ENCODE measurements at places on chromosomes 3 and 15.
A peak's percentile ranks its signal among the peaks of the same experiment; 100 is the strongest.

DNA sequence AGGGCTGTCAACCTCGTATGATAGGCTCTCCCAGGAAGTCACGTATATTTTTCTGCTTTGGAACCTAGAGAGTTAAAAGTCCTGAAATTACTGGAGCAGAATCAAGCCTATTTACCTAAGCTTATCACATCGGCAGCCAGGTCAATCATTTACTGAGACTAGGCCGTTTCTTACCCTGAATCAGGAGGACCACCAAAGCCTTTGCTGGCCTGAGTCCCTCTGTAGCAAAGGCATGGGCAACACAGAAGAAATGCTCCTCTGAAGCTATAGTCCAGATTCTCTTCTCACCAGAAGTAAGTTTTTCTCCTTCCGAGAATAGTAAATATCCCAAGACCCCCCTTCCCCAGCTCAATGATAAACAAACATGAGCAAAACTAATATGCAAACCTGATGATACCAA lies 125.9 kb upstream of the PHLDB2 start:
- no peak for DNase-seq

DNA sequence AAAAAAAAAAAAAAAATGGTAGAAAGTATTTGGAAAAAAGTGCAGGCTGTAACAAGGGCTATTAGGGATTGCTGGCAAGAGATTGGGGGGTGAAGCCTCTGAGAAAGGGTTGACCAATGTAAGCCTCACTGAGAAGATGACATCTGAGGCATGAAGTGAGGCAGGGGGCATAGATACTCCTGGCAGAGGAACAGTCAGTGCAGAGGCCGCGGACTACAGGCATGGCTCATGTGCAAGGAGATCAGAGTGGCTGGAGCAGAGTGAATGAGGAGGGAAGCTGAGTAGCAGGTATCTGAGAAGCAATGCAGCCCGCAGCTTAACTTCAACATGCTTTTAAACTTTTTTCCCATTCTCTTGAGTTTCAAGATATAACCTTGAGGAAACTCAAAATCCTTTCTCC lies 5.4 kb downstream of the FBXL22 start:
- no peak for DNase-seq

GRCh38 chr3:134447351-134447750 lies 38.4 kb downstream of the ANAPC13 start:
- DNase-seq, result no peak

DNA sequence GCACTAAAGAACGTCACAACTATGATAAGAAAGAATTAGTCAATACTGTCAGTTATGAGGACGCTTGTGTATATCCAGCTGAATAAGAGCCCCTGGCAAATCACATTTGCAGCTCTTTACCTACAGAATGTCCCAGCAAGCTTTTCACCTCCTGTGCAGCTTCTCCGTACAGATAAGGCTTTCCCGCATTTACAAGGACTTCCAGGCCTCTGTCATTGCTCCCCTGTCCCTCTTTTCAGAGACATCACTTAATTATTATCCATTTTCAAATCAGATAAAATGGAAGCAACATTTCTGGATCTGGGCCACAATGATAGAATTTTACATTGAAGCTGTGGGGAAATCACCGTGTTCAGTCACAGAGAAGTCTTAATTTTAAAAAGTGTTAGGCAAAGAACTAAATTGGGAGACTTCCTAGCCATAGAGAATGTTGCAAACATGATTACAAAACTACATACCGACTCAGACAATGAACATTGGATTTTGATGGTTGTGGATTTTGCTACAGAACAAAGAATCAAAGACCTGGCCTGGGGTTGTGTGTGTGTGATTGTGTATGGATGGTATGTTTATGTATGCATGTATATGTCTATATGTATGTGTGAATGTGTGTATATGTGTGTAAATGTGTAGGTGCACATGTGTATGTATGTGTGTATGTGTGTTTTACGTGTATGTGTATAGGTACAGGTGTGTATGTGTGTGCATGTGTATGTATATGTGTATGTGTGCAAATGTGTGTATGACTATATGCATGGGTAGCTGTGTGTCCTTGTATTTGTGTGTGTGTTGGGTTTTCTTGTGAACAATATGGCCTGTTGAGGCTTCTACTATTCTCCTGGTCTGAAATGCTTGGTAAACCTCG lies 41.5 kb downstream of the MGLL start:
- no peak for DNase-seq

DNA sequence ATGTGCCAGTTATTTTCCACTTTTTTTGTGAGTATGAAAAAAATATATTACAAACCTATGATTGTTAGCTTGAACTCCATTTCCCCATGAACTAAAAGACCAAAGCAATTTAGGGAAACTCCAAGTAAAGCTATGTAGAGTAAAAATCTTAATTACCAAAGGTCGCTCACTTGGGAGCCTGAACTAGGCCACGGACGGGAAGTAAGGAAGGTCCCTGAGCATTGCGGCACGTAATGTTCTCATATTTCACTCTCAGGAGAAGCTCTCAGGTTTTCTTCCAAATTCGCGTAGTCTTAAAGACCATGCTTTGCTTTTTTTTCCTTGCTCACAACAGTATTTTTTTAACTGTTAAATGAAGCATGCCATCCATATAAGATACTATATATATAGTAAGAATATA lies 215.3 kb upstream of the RARB start:
- DNase-seq, result no peak

DNA sequence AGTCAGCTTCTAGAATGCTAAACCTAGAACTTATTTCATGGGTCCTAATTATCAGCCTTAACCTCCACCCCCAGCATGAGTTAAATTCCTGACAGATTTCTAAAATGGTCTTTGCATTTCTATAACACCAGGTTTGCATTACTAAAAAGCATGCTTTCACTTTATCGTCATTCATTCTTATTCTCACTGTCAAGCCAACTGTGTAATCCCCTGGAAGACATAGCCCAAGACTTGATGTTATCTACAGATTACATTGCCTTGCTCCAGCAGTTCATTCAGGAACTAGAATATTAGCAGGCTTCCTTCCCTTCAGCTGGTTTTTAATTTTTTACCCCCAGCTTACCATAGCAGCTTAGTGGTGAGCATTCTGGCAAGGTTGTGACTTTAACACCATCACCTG lies 184.0 kb downstream of the SLCO3A1 start:
- DNase-seq, result no peak

- DNase-seq, result no peak
Measured at GRCh38 chr3:15289661-15290060, 42.7 kb downstream of the SH3BP5 start.

- DNase-seq, result peak; percentile 3
Measured at GRCh38 chr15:66115568-66116206, 137.9 kb downstream of the MEGF11 start.

- no peak for DNase-seq
Measured at GRCh38 chr3:44337248-44337785, 1.2 kb upstream of the TCAIM start.

- DNase-seq, result no peak
Measured at GRCh38 chr15:24729760-24730159, 54.2 kb downstream of the NPAP1 start.

- no peak for DNase-seq
Measured at GRCh38 chr3:172647823-172648222, 63.0 kb downstream of the NCEH1 start.

DNA sequence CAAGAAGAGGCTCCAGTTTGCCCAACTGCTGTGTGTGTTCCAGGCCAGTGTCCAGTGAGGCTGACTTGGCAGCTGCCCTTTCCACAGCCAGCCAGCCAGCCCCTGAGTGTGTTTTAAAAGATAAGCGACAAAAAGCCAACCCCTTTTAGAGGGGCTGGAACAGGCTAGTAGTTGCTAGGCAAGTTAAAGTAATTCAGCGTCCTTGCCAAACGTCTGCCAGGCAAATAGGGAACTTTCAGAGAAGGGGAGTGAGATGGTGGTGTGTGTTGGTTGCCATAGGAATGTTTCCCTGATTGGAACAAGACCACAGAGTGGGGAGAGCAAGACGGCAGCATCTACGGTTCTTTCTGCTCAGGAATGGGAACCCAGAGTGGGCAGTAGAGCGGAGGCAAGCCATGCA lies 86.3 kb downstream of the TMEM108 start:
- DNase-seq, result no peak

DNA sequence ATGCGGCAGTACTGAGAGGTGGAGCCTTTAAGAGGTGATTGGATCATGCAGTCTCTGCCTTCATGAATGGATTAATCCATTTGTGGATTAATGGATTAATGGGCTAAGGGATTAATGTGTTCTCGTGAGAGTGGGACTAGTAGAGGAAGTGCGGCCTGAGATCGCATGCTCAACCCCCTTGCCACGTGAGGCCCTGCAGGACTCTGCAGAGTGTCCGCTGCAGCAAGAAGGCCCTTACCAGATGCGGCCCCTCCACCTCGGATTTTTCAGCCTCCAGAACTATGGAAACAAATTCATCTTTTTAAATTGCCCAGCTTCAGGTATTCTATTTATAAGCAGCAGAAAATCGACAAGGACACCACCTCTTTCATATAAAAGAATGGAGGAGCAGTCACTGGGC lies 148.8 kb downstream of the TPRA1 start:
- DNase-seq, result no peak

- no peak for DNase-seq
Measured at GRCh38 chr3:53837331-53837730, 8.9 kb downstream of the CHDH start.

DNA sequence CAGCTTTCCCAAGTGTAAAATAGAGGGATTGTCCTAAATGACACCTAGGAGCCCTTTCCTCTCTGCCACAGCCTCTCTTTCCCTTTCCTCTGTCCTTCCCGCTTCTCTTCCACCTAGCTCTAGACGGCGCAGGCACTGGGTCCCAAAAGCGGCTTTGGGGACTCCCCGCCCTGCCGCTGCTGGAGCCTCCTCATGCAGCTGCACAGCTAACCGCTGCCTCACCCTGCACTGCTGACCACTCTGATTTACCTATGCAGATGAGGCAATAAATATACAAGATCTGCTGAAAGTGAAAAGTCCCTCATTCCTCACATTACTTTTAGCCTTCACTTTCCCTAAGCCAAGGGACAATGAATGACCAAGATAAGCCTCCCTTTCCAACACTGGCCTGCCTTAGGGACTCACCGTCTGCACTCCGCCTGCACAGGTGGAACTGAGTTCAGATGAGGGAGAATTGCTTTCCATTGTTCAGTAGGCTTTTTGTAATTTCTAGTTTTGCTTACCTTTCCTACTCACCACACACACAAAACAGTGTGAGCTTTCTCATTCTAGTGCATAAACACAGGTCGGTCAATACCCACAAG lies 197.5 kb upstream of the BCL6 start:
- DNase-seq, result no peak

GRCh38 chr3:198071602-198072287 lies 111.7 kb downstream of the LMLN start:
- peak; percentile 33 for DNase-seq

DNA sequence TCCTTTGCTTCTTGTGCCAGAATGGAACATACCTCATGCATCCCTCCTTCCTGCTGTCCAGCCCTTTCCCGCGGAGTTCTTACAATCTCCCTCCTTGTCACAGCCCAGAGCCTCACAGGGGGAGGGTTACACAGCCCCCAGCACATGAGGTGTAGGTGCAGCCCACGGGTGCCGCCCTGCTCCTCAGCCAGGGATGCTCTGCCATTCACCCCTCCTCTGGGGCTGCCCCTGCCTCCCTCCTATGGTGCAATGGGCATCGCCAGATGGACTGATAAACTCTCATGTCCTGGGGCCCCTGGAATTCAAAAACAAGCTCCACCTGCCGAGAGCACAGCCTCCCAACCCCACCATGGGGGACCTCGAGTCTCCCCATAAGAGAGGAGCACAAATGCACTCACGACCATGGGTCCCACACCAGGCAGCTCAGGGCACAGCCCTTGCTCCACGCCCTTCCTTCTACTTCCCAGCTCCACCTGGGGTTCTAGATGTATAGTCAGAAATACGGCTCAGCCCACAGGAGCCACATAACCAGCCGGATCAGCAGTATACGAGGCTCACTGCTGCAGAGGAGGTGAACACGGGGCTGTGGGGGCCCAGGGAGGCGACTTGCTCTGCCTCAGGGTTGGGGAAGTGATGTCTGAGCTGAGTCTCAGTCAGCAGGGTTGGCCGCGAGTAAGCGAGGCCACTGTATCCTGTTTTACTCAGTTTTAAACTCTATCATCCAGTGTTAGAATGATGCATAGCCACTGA lies 269.7 kb upstream of the LYSMD4 start:
- DNase-seq, result no peak

GRCh38 chr3:155194973-155195957 lies 98.2 kb downstream of the STRIT1 start:
- DNase-seq, result no peak

GRCh38 chr3:180693656-180694055 lies 14.4 kb upstream of the CCDC39 start:
- no peak for DNase-seq

DNA sequence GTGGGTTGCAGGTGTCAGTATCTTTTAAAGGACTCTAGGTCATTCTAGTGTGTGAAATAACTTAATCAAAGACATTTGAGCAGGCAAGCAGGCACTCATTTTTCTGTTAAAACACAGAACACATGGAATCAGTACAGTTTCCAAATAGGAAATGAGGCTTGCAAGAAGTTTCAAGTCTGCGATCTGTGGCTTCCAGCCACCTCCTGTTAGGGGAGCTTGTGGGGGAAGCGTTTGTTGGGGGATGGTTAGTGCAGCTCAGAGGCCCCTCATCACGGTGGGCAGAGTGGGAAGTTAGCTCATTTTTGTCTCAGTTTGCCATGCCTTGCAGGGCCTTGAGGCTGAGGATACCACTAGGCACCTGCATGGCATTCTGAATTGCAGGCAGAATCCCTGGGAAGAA lies 59.9 kb downstream of the SLC6A11 start:
- no peak for DNase-seq

DNA sequence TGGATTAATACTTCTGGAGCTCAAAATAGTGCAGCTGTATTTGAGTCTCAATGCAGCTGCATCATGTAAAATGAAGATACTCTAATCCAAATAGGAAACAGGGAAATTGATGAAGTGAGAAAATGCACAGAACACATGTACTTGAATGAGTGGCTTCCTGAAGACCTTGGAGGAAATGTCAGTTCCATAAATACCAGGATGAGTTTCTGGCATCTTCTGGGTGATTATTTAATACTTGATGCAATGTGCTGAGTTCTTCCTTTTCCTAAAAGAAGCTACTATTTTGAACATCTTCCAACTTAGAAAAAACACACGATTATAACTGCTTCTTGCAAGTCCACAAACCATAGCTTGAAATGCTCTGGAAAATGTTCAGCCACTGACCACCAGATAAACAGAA lies 162.8 kb downstream of the SLC9A9 start:
- DNase-seq, result no peak

DNA sequence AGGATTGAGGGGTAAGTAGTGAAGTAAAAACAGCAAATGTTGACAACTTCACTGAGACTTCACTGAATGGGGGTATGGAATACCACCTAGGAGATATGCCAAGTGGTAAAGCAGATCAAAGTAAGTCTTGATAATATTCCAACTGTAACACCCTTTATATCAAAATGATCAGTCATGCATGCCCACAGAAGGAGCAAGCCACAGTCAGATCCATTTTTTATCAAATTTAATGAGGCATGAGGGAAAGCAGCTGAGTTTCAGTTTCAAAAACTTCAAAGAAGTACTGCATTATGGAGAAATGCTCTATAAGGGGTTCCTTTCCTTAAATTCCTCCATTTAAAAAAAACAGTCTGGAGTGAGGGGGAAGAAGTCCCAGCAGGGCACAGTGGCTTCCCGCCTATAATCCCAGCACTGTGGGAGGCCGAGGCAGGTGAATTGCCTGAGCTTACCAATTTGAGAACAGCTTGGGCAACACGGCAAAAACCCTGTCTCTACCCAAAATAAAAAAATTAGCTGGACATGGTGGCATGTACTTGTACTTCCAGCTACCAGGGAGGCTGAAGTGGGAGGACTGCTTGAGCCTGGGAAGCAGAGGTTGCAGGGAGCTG lies 56.9 kb downstream of the TJP1 start:
- no peak for DNase-seq

GRCh38 chr15:63334821-63335220 lies 46.8 kb downstream of the CA12 start:
- DNase-seq, result no peak

- DNase-seq, result peak; percentile 9
Measured at GRCh38 chr3:184710870-184711492, 883 bp downstream of the MAGEF1 start.

Data from stimulated activated CD4-positive, alpha-beta T cell treated with anti-CD3 and anti-CD28 coated beads, Interleukin-4, amount 100 ng/mL, for 4 hours (primary cell).